DMS 273 treated with DMSO at 0.1 percent for 48 hours (cell line): ENCODE measurements at places on chromosomes 12 and 14.

DNA sequence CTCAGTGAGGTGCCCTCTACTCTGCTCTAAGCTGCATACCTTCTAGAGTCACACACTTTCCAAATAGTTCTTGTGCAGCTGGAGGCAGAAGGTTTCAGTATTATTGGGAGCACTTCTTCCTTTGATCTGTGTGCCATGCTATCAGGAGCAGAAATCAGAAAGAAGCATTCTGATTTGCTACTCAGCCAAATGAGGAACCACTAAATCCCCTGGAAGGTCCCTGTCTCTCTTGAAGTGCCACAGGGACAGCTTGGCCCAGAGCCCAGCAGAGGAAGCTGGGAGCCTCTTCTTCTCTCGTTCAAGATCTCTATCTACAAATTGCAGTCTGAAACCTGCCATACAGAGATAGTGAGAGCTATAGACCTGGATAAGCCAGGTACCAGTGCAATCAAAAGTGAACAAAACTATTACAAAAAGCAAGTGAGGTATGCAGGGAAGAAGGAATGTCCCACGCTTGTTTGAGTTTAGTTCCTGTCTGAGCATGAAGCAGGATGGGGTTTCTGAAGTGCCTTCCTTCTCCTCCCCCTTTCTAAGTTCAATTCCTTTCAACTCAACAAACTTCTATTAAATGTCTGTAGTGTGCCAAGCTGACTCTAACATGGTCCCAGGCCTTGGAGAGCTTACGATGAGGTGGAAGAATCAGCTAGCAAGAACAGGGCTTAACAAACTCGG lies 100.9 kb upstream of the PARP11 start:
- no peak for DNase-seq

DNA sequence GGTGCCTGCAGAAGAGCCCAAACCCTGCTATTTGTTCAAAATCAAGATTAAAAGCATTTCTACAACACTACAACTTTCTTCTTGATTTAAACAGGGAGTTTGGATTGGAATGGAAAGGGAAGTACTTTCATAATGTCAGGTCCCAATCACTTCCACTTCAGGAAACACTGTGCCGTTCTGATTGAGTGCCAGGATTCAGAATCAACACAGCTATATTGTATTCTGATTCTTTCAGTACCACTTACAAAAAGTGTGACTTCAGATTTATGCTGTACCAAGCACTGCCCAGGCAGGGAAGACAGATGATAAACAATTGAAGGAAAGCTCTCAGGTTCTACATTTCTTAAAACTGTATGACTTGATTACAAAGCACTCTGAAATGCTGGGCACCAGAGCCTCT lies 3.2 kb downstream of the TDP1 start:
- DNase-seq = no peak

- DNase-seq = no peak
Measured at GRCh38 chr12:132686825-132687210, 324 bp downstream of the POLE start.

GRCh38 chr12:122501489-122501989 lies 807 bp upstream of the ZCCHC8 start:
- DNase-seq = no peak

GRCh38 chr14:63421919-63422318 lies 103.2 kb upstream of the GPHB5 start:
- DNase-seq = no peak

DNA sequence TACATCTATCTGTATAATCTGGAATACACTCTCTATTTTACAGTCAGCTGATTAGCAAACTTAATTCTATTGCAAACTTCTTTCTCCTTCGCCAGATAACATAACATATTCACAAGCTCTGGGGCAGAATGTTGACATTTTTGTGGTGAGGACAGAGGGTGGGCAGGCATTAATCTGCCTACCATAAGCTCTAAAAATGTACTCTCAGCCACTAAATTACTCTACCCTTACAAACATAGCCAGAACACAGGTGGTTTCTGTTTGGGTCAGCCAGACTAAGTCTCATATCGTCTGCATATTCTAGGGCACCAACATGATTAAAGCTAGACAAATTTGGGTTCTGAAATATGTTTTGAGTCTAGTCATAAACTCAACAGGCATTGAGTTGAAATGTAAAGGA lies 90.1 kb downstream of the SLC6A15 start:
- no peak for DNase-seq
